AG20443 (cell line): ENCODE measurements at places on chromosomes 12 and 14.
A peak's percentile ranks its signal among the peaks of the same experiment; 100 is the strongest.

DNA sequence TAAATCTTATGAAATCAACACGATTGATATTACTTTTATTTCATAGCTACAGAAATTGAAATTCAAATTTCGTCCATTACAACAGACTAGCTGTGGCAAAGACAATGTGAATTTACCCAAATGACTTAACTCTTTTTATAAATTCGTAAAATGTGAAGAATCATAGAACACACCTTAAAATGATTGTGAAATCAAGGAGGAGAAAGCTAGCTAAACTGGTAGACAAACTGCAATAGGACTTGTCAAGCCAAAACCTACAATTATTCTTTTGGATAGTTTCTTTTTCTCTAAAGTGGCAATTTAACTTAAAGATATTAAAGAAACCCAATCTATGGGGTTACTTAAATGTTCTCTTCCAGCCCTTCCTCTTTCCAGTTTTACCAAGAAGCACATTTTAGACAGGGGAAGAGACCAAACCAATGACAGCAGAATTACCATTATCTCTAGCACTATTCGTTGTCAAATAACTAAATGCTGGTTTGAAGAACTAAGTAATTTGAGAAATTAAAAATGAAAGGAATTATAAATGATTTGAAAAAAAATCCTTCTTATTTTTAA lies 807 bp upstream of the SLC16A7 start:
- no peak for DNase-seq

DNA sequence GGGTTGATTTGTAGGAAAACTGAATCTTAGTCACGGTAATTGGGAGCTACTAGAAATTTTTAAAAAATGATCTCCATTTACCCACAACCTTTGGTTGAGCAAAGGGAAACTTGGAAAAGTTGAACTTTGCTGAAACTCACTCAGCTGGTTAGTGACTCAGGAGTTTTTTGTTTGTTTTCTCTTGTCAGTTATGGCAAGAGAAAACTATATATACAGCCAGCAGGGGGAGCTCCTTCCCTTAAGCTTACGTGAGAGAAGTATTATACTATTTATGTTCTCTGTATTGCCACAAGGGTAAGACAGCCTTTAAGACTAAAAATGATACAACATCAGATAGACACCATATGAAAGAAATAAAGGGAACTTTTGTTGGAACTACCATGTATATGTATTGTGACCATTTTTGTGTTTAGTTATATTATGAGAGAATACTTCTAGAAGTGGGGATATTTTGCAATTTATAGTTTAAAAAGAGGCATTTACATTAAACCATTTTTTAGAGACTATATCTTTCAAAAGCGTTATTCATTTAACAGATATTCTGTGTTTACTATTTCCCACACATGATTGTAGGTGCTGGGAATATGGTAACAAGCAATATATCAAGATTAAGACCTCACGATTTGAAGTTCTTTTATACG lies 28.1 kb upstream of the TBC1D30 start:
- peak; percentile 76 for DNase-seq

DNA sequence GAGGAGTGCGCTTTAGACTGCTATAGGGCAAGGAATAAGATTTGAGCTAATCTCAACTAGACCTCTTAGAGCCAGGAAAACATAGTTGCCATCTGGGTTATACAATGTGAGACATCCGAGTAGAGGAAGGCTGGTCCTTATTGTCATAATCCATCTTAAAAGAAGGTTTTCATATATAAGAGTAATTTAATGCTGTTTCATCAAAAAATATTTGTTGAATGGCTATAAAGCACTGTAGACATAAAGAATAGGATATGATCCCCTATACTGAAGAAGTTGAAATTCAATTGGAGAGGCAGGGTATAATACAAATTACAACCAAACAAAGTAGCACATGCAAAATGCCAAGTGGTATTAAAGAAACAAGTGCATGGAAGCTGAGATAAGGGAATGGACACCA lies 294.5 kb downstream of the SSPN start:
- no peak for DNase-seq

DNA sequence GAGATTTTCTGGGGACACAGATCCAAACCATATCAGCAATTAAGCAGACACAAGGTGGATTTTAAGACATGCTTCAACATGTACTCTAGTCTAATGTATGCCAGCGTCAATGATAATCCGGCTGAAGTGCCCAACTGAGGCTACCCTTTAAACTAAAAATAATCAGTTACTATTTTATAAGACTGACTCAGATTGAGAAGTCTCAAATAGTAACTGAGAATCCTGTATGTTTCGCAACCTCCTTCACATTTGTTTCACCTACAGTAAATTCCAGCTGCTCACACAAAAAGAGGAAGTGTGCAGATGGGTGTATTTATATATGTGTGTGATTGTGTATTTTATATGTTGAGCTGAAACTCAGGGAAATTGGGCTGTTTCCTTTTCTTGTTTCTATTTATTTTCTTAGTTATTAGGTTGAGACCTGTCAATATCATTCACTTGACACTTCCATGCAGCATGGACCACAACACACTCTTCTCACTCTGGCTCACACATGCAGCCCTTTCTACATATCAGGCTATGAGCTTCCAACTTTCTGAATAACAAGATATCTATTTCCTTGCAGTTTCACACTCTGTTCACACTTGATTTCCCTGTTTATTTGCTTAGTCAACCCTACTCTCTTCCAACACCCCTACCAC lies 1224.9 kb upstream of the TMEM132C start:
- DNase-seq: no peak

GRCh38 chr12:81758421-81759189 lies 545 bp downstream of the PPFIA2 start:
- DNase-seq: peak; percentile 47
